Ascending aorta (tissue), 2 donors: ENCODE measurements at places on chromosomes 6 and 20. TPM values are rescaled to one million over a fixed set of nuclear protein-coding genes. Genes with fewer than 3 reads are reported as not detected.
A peak's percentile ranks its signal among the peaks of the same experiment; 100 is the strongest.

DNA sequence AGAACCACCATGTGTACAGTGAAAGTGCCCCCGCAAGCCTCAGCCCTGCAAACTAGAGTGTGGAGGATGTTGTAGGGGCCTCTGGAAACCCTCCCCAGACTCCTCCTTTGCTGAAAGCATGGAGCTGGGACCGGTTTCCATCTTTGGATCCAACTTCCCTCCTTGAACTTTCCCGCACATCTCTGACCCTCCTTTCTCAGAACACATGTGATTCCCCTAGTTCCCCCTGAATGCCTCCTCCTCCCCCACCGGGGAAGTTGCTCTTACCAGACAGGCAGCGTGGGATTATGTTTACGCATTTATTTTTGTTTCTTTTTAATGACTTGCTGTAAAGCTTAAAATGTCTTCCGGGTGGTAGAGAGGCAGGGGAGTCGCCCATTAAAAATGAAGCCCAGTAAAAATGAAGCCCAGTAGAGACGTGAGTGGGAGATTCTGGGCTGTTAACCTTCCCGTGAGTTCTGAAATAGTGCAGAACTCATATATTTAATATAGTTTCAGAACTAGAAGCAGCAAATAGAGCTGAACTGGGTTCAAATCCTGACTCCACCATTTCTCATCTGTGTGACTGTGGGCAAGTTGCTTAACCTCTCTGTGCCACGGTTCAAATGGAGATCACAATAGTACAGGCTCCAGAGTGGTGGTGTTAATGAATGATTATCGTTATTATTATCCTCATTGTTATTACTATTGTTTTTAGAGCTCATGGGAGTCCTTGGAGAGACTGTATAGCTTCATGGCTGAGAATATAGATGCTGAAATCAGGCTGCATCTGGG is 8.0 kb upstream of the PTPN1 start:
- no peak for DNase-seq

NOTCH4 gene
- total RNA-seq = 198 TPM

DNA sequence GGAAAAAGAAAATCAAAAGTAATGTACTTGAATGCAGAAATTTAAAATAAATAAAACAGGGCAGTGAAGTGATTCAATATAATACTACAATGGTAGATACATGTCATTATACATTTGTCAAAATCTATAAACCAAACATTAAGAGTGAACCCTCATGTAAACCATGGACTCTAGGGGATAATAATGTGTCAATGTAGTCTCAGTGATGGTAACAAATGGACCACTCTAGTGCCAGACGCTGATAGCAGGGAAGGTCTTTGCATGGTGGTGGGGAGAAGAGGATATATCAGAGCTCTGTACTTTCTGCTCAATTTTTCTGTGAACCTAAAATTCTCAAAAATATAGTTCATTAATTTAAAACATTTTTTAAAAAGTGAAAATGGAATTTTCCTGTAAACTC is 19.8 kb upstream of the STXBP5 start:
- no peak for DNase-seq

KIF25 gene
- total RNA-seq = not detected

GRCh38 chr6:138554146-138554545 is 54.9 kb upstream of the NHSL1 start:
- no peak for DNase-seq

GRCh38 chr6:3286641-3287171 is 28.0 kb downstream of the PSMG4 start:
- peak; percentile 50 for DNase-seq

DNA sequence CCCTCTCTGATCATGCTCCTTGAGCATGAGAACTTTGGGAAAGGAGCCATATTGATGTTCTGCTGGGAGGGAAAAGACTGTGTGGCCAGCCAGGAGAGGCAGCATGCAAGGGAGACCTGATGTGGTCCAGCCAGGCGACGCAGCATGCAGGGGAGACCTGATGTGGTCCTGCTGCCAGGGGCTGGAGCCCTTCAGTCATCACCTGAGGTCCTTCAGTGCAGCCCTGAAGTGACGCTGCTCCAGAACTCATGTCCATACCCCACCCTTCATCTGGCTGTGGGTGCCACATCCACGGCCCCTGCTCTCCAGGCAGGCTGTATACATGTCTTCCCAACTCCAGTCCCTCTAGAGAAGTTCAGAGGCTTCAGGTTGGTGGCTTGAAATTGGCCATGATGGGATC is 134.4 kb downstream of the ERMARD start:
- no peak for DNase-seq

DNA sequence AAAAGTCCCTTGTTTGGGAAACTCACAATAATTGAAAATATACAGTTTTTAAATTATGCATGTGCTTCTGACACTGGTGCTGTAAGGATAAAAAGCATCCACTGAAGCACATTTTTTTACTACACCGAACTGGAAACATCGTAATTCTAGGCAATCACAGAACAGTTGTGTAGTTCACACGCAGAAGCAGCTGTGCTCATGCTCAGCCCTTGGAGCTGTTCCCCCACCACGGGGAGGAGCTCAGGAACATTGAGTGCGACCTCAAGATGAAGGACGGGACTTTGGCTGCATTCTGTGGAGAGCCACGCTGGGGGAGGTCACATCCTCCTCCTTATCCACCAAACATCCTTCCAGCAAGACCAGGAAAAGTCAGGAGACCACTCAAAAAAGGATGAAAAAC is 466.3 kb upstream of the CDH4 start:
- no peak for DNase-seq

DNA sequence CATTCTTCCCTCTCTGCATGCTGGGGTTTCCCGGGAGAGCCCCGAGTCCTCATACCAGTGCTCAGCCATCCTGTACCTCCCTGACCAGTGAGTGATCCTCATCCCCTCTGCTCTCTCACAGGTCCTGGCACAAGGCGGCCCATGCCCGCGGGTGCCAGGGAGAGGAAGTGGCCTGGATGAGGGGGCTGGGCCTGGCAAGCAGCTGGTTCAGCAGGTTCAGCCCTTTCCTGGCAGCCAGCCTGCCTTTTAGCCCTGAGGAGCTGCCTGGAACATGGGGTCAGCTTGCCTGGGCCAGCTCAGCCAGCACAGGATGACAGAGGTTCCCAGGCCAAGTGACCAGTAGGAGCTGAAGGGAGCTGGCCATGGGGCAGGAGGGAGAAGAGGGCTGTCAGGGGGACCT is 10.9 kb downstream of the MOCS1 start:
- DNase-seq = no peak

DNA sequence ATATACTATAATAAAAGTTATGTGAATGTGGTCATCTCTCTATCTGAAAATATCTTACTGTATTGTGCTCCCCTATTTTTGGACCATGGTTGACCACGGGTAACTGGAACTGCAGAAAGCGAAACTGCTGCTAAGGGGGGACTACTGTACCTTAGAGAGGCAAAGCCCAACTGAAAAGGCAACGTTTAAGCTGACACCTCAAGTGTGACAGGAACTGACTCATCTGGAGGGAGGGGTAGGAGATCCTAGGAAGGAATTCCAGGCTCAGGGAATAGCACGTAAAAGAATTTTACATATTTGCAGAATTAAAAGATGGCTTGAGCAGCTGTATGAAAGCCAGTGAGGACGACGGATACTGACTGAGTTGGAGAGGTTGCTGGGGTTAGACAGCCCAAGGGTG is 34.8 kb downstream of the ELOVL2 start:
- DNase-seq = no peak

DNA sequence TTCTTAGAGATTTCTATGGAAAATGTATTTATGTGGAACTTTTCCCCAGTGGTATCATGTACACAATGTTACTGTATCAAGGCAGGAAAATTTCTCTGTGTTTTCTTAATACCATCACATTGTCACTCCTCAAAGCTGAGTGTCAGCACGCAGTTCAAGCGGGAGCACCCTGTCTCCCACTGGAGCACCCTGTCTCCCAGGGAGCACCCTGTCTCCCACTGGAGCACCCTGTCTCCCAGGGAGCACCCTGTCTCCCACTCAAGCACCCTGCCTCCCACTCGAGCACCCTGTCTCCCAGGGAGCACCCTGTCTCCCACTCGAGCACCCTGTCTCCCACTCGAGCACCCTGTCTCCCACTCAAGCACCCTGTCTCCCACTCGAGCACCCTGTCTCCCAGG is 51.3 kb downstream of the PSMG4 start:
- DNase-seq = no peak

DNA sequence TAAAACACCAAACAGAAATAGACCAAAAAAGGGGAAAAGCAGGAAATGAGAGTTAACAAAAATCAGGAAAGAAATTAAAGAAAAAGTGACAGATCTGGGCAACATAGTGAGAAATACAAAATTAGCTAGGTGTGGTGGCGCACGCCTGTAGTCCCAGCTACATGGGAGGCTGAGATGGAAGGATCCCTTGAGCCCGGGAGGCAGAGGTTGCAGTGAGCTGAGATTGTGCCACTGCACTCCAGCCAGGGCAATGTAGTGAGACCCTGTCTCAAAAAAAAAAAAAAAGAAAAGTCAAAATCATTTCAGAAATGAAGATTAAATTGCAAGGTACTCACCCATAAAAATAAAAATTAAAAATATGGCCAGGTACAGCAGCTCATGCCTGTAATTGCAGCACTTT is 13.0 kb upstream of the GRM4 start:
- peak; percentile 39 for DNase-seq
